Fibroblast of villous mesenchyme (primary cell): ENCODE measurements at places on chromosomes 3 and 15.

GRCh38 chr3:10523561-10523960 is 18.2 kb upstream of the ATP2B2 start:
- no peak for DNase-seq

GRCh38 chr3:168933614-168934013 is 729.9 kb downstream of the MECOM start:
- DNase-seq: no peak

DNA sequence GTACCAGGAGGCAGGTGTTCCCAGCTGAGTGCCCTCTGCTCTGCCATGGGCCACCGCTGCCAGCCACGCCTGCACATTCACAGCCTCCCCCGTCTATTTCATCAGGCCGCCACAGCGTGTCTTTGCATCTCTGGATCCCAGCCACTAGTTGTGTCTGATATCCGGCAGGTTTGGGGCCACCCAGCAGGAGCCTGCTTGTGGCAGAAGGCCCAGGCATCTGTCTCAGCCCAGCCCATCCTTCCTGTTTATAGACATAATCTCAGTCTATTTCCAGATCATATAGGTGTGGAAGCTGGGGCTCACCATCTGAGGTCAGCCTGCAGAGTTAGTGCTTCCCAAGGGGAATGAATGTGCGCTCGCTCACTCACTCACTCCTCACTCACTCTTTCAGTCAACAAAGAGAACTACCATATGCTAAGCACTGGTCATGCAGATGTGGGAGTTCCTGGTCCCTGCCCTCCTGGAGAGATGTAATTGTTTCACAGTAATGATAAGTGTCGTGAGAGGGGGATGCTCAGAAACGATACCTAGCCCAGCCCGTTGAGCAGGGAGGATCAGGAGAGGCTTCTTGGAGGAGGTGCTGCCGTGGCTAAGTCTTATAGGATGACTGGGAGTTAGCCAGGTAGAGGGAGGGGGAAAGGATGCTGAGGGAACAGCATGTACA is 60.6 kb downstream of the FGD5 start:
- peak; percentile 3 for DNase-seq

DNA sequence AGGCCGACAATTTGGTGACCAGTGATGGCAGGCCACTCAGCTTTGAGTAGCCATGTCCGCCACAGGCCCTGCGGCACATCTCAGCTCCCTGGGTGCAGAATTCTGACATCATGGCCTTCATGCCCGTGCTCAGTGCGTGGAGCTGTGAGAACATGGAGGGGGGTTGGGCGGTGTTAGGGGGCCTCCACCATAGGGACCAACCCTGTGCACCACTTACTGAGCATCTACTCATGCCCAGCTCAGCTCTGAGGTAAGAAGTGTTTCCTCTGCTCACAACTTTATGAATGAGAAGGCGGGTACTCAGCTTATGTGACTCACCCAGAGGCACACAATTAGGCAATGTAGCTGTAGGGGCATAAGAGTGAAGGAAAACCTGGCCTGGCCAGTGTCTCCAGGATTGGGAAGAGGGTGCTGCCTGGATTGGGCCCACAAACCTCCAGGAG is 10.5 kb downstream of the ACOX2 start:
- DNase-seq: peak; percentile 89

GRCh38 chr3:66467996-66468735 is 32.7 kb downstream of the LRIG1 start:
- peak; percentile 93 for DNase-seq

GRCh38 chr3:22373182-22373581 is 622.2 kb upstream of the ZNF385D start:
- DNase-seq: no peak

GRCh38 chr3:169809230-169809795 is 3.4 kb upstream of the LRRIQ4 start:
- DNase-seq: no peak

- DNase-seq: peak; percentile 57
Observed at GRCh38 chr3:99969136-99969535, 145.2 kb downstream of the FILIP1L start.

GRCh38 chr3:74287557-74287956 is 326.9 kb downstream of the CNTN3 start:
- no peak for DNase-seq
